Stimulated activated CD8-positive, alpha-beta memory T cell treated with anti-CD3 and anti-CD28 coated beads, Interleukin-7, amount 100 ng/mL, for 4 hours (primary cell): ENCODE measurements at places on chromosomes 3 and 15.

GRCh38 chr3:147962408-147963164 is 553.4 kb downstream of the ZIC1 start:
- DNase-seq, result no peak

- no peak for DNase-seq
Measured at GRCh38 chr3:101179637-101180036, 140.7 kb downstream of the IMPG2 start.

DNA sequence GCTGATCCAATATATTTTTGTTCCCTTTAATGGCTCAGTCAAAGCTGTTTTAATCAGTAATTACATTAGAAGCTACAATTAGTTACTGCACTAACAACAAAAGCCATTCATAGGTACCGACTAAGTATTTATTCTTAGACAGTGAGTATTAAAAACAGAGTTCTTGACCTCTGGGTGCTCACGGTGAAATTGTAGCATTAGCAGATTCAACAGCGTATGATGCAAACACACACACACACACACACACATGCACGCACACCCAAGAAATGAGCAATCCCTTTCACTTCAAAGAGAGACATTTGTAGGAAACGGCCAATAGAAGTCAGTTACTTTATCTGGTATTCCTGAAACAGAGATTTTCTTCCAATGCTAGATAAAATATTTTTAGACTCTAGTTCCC is 27.0 kb upstream of the MITF start:
- no peak for DNase-seq

GRCh38 chr3:109325657-109326056 is 9.3 kb upstream of the DPPA2 start:
- DNase-seq, result no peak

DNA sequence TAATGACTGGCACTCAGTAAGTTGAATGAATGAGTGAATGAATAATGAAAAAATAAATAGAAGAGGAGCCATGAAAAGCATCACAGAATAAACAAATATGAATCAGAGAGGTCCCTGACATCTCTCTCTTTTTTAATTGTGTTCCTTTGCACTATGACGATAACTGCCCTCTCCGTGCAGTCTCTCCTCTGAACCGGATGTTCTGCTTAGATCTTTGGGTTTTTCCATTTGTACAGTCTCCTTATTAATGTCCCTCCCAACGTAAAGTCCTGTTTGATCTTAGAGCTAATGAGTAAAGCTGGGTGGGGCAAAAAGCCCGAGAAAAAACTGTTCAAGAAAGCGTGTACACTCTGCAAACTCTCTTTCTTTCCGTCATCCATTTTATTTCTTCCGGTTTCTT is 28.3 kb upstream of the BHLHE40 start:
- no peak for DNase-seq

DNA sequence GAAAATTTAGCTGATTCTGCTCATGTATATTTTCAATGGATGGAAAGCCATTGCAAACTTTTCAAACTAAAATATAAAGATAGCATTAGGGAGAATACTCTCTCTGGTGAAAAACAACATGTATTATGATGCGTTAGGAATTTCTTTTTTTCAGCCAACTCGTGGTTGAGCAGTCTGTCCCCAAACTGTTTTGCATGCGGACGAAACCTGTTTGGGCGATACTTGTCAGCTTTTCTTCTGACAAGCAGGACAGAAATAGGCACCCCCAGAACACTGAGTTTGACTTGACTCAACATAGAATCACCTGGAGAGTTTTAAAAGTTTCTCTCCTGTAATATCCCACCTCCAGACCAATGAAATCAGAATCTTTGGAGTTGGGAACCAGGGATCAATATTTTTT is 417.5 kb upstream of the TPRG1 start:
- no peak for DNase-seq
